D341Med (cell line): ENCODE measurements at places on chromosomes 3 and 15.

DNA sequence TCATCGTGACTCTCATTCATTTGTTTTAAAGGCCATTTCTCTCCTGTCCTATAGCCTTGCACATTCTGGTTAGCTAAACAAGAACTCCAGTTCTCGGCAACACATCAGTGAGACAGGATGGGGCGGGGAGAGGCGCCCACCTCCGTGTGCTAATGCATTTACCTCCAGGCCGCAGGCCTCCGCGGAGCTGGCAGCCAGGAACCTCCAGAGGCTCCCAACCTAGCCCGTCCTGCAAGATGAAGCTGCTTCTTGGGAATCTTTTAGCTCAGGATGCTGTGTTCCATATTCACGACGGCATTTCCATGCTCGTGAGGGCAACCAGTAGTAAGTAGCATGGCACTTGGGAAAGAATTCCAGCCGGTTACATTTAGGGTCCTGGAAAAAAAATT is 47.9 kb downstream of the RGMA start:
- no peak for DNase-seq

- no peak for DNase-seq
Measured at GRCh38 chr3:45605534-45605933, 11.0 kb downstream of the LIMD1 start.

GRCh38 chr3:10741891-10742671 is 73.9 kb upstream of the SLC6A11 start:
- DNase-seq, result no peak

GRCh38 chr15:74258456-74259291 is 22.5 kb downstream of the CCDC33 start:
- no peak for DNase-seq

- DNase-seq, result no peak
Measured at GRCh38 chr3:110419096-110419495, 652.5 kb upstream of the NECTIN3 start.

GRCh38 chr3:169746924-169747323 is 17.9 kb downstream of the TERC start:
- DNase-seq, result no peak

GRCh38 chr3:172557515-172558220 is 34.4 kb upstream of the TNFSF10 start:
- no peak for DNase-seq

GRCh38 chr3:76728426-76728825 is 311.5 kb upstream of the ROBO2 start:
- DNase-seq, result no peak

DNA sequence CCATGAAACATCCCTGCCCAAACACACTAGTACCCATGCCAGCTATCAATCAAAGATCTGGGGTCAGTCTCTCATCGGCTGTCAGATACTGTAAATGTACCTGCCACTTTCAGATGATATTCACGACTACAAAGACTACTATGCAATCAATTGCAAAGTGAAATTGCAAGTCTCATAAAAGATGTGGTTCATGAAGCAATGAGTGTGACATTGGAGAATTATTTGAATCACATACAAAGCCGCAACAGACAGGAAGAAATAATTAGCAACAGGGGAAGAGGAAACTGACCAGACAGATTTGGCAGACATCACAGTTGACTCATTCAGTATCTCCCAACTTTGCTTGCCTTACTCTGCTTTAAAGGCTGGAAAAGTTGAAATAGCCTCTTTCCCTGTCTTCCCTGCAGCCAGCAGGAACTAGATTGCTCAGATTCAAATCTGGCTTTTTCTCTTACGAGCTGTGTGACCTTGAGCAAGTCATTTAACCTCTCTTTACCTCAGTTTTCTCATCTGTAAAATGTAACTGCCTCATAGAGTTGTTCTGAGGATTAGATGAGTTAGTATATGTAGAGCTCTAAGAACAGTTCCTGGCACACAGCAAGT is 95.7 kb upstream of the C3orf80 start:
- DNase-seq, result no peak

DNA sequence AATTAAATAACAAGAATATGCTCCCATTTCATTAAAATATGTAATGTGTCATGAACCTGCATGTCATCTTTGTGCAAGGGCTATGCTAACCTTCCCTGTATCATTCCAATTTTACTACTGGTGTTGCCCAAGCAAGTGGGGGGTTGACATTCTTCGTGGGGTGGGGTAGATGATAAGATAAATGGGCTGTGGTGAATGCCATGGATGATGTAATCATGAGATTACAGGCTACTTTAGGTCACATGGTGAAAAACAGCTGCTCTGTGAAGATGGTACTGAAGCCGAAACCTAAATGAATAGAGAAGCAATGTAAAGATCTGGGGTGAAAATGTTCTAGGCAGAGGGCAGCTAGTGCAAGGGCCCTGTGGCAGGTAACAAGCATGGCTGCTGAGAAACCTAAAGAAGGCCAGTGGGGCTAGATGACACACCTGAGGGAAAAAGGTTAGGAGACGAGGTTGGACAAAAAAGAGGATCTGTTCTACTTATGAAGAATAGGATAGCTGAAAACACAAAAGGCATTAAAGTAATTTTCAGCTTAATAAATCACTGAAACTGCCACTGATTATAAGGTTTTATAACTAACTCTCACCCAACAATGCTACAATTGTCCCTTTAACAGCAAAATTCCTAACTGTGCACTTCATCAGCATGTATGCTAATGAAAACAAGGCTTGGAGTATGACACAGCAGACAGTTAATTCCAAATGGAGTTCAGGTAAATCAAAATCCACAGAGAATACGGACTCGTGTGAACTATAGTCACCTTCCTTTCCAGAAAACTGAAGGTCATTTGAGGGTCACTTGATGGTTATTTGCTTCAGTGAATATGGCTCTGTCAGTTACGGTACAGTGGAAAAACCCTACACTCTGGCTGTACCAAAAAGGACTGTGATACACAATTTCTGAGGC is 35.0 kb downstream of the MTMR10 start:
- DNase-seq, result no peak

DNA sequence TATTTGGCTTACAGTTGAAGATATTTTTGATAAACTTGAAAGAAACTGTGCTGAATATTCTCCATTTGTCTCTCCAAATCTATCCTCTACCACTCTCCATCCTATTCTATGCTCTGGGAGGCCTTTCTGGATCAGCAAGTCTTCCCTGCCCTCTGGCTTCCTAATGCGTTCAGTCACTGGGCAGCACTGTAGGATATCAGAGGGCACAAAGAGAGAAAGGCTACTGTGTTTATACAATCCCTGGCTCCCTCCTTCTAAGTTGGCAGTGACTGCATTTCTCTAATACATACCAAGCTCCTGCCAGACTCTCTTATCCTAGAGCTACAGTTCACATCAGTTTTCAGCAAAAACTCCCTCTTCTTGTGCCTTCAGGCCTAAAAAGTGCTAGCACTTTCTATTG is 102.1 kb upstream of the FHIT start:
- no peak for DNase-seq

- DNase-seq, result no peak
Measured at GRCh38 chr3:36924744-36925521, 19.9 kb downstream of the TRANK1 start.

- no peak for DNase-seq
Measured at GRCh38 chr3:165225604-165226003, 29.4 kb upstream of the SLITRK3 start.

DNA sequence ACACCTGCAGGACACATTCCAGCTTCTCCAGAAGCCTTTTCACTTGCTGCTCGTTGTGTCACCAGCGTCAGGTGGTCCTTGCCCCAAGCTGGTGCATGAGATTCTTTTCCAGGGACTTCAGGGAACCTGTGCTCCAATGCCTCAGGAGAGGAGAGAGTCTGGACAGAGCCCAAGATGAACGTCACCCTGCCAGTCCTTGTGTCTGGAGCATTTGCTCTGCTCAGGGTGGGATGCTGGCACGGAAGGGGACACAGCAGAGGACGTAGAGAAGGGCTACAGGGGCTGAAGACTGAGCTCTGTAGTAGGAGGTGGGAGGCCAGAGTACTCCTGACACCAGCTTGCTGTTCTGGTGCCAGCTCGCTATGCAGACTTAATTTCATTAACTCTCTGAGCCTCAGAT is 262.1 kb downstream of the XXYLT1 start:
- DNase-seq, result no peak

DNA sequence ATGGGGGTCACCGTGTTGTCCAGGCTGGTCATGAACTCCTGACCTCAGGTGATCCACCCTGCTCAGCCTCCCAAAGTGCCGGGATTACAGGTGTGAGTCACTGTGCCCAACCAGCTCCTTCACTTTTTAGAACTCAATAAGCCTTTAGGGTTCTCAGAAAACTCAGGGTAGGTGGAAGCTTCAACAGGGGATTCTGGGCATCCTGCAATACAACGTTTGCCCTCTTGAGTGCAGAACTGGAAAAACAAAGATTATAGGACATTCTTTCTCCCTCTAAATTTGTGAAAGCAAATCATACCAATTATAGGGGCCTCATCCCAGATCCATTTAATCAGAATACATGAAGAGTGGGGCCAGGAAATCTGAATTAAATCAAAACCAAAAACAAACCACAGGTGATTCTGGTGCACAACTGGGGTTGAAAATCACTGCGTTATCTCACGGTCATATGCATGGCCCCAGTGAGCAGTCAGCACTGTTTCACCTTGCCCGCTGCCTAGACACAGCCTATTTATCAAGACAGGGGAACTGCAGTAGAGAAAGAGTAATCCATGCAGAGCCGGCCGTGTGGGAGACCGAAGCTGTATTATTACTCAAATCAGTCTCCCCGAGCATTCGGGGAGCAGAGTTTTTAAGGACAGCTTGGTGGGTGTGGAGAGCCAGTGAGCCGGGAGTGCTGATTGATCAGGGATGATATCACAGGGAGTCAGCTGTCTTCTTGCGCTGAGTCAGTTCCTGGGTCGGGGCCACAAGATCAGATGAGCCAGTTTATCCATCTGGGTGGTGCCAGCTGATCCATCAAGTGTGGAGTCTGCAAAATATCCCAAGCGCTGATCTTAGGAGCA is 58.4 kb downstream of the TMEM44 start:
- DNase-seq, result no peak

DNA sequence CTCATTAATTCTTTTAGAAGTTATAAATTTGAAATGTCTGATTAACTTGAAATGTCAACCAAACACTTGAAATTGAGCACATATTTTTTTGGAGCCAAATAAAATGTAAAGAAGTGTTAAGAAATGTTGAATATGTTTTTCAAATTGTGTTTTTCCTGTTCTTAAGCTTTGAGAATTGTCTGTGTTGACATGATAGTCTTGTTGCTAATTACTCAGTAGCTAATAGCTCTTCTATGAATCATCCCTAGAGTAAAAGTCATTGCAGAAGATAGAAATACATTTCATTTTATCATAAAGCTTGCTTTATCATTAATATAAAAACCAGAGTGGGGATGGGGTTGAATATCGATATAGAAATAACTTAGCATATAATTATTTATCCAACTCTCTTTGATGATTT is 41.9 kb upstream of the ABHD10 start:
- DNase-seq, result no peak

DNA sequence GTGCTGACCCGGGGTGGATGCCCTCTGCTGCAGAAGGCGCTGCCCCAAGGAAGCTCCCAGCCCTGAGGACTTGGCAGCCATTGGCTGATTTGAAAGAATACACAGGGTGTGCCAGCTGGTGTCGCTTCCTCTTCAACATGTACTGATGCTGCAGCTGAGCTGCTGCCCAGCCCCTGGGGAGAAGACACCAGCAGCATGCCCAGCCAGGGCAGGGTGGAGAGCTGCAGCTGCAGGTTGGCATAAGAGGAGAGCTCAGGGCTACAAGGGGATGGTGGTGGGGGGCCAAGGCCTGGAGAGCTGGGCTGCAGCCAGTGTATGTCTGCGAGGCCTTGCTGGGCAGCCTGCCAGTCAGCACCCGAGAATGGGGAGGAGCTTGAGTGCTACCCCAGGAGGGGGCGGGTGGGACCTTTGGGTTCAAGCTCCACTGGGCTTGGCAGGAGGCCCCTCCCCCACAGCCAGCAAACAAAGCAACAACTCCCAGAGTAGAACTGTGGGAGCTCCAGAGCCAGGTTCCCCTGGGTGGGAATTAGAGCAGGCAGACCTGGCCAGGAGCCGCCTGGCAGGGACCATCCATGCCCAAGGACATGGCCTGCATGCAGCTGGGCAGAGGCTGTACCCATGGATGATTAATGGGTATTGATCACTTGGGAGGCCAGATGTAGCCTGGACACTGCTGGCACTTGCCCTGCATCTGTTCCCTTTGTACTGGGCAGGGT is 9.2 kb upstream of the SEMA4B start:
- DNase-seq, result peak; percentile 55

GRCh38 chr15:45795440-45796069 is 160.7 kb downstream of the SQOR start:
- DNase-seq, result peak; percentile 51

DNA sequence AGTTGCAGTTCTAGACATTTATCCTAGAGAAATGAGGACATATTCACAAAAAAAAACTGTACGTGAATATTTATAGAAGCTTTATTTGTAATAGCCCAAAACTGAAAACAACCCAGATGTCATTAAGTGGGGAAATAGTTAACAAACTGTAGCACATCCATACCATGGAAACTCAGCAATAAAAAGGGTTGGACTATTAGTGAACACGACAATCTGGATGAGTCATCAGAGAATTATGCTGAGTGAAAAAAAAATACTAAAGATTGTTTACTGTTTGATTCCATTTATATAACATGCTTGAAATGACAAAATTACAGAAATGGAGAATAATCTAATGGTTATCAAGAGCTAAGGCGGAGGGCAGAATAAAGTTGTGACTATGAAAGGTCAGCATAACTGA is 59.5 kb downstream of the CPA3 start:
- no peak for DNase-seq

DNA sequence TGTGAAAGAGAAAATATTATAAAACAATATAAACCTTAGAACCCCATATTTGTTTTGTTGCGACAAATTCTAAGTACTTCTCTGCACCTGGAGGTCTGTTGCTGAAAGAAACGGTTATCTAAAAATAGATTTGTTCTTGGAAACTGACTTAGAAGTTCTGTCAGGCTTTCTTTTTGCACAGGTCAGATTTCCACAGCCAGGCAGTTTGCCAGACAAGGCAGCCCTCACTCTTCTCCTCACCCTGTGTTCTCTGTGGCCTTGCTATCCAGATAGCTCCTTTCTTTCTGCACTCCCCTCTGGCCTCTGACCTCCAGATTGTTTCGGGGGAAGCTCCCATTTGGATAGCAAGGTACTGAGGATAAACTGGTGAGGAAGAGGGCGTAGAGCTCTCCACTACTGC is 413.3 kb upstream of the ONECUT1 start:
- no peak for DNase-seq

DNA sequence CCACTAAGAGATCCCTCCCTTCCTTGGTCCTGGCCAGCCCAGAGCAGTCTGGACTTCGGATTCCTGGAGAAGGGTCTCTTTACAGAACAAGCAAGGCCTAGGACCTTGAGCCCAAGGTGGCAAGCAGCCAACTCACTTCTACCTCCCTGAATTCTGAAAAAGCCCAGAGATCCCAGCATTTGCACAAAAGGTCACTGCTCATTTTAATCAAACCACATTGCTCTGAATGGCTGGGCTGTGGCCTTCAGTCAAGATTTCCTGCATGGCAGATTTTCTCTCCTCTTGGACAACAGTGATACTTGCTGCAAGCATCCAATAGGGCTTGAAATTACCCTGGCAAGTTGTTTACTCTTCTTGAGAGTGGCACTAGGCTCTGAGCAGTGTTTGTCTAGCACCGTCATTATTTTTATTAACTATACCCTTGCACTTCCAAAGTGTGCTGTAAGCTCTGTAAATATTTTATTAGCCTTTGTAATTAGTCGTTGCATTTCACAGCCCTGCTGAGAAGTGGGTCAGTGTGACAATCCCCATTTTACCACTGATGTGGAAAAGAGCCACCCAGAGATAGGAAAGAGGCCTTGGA is 274.7 kb upstream of the CTNNB1 start:
- DNase-seq, result no peak
